H7 (cell line): ENCODE measurements at places on chromosomes 1 and 21.
A peak's percentile ranks its signal among the peaks of the same experiment; 100 is the strongest.

GRCh38 chr1:229863651-229864545 lies 203.1 kb upstream of the GALNT2 start:
- no peak for DNase-seq

DNA sequence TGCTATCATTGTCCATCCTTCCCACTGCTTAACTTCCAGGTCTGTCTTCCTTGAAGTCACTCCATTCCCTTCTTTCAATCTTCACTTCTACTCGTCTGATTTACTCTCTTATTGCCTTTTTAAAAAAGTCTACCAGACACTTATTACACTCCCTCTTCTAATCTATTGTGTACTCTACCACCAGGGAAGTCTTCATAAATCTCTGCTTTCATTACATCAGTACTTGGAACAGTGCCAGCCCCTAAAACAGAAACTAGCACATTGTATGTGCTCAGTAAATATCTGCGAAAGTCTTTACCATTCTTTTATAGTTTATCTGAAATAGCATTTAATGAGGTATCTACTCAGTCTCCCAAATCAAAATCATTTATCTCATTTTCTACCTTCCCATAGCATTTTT lies 236.4 kb downstream of the USH2A start:
- DNase-seq, result no peak

- peak; percentile 2 for DNase-seq
Observed at GRCh38 chr1:181326348-181326747, 157.0 kb upstream of the CACNA1E start.

DNA sequence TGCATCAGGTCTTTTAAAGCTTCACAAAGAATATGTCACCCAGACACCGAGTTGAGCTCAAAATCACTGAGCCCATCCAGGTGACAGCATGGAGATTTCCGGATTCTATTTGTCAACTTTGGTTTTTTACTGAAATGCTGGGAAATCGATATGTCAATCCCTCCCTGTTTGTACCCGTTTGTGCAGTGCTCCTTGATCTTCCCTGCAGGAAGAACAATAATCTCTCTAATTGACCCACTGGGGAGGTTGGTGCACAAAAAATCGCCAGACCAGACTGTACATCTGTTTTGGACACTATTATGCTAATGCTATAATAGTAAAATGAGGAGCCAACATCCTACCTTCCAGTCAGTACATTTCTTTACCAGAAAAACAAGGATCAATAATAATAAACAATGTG lies 1.8 kb downstream of the BARHL2 start:
- DNase-seq, result no peak

DNA sequence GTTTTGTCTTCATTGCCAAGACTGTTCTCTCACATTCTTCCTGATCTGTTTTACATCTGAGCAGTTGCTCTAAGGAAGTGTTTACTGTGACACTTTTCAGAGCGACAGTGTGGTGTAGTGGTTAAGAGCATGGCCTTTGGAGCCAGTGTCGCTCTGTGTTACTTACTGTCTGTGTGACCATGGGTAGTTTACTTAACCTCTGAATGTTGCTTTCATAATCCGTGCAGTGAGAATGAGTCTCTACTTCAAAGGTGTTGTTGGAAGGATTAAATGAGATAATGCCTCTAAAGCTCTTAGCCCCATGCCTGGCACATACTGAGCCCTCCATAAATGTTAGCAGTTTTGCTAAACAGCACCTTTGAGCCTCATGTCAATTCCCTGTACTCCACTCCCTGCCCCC lies 35.9 kb upstream of the ZFP69B start:
- DNase-seq, result no peak

GRCh38 chr1:218527737-218528136 lies 182.6 kb downstream of the TGFB2 start:
- no peak for DNase-seq

DNA sequence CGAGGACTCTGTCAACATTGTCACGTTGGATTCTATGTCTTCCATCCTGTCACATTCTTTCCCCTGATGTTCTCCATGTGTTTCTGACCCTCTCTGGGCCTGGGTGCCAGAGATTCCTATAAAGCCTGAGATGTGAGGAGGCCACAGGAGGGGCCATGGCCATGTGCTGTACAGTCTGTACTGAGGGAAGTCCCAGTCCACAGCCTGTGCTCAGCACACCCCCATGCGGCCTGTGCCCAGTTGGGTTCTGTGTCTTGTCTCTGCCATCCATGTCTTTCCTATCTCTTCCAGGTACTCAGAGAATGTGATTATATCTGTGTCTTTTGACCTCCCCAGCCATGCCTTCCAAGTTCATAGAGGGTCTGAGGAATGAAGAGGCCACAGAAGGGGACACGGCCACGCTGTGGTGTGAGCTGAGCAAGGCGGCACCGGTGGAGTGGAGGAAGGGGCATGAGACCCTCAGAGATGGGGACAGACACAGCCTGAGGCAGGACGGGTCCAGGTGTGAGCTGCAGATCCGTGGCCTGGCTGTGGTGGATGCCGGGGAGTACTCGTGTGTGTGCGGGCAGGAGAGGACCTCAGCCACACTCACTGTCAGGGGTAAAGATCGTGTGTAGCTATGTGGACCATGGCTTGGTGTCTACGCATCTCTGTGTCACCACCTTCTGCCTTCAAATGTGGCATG lies 86.1 kb downstream of the OBSCN start:
- no peak for DNase-seq

GRCh38 chr1:184686540-184686939 lies 68.1 kb downstream of the EDEM3 start:
- no peak for DNase-seq

DNA sequence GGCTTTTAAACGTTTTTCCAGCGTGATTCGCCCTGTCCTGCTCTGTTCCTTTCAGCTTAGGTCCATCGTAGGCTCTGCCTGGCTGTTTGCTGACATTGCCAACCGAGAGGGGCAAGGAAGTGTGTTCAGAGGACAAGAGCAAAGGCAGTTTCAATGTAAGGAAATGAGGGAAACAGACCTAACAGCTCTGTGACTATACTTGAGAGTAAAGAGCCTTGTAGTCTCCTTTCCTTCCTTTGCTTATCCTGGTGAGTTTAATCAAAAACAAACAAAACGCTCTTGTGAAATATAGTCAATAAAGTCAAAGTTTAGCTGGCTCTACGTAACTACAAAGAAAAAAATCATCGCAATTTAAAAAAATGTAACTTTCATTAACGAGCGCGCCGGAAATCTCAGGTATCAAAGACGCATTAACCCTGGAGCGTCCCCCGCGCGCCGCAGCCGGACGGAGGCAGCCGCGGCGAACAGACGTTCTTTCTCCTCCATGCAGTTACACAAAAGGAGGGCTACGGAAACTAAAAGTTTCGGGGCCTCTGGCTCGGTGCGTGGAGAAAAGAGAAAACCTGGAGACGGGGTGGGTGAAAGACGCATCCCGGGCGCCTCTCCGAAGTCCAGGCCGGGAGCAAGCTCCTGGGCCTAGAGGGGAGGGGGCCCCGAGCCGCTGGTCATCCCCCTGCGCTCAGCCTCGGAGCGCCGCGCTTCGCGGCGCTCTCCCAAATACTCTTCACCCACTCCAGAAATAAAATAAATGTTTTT lies 617 bp upstream of the ADGRL2 start:
- peak; percentile 82 for DNase-seq

DNA sequence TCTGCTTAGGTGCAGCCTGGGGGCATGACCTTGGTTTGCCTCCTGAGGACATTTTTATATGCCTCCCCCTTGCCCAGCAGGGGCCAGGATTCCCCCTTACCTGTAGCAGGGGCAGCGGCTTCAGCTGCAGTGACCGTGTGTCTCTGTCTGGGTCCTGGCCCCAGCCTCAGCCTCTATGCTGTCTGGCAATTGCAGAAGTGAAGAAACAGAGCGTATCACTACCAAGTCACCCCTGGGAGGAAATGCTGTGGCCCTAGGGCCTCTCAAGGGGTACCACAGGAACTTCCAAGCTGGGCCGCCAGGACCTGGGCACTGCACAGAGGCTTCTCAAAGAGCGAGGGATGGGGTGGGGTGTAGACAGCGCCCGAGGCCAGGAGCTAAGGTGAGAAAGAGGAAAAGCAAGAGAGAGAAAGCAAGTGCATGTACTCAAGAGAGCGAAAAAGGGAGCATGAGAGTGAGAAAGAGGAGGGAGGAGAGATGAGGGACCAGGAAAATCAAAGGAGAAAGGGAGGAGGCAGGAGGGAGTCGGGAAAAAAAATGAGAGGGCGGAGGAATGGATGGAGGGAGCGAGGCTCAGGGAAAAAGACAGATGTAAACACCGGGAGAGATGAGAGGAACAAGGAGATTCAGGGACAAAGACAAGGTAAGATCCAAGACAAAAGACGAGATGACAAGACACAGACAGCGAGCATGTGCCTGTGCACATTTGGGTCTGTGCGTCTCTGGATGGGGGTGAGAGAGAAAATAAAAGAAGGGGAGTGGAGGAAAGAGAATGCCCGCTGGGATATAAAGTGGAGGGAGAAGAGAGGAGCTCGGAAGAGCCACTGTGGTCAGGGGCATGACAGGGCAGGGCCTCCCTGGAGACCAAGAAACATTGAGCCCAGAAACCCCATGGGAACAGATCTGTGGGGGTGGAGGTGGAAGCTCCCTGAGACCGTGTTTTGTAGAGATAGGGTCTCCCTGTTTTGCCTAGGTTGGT lies at the start of gene PTAFR:
Gene PTAFR, minus strand, starts transcription at position 199 of the 979 bp plus-strand sequence. CDS start 25,669 bp downstream, outside the sequence.
- no peak for DNase-seq

DNA sequence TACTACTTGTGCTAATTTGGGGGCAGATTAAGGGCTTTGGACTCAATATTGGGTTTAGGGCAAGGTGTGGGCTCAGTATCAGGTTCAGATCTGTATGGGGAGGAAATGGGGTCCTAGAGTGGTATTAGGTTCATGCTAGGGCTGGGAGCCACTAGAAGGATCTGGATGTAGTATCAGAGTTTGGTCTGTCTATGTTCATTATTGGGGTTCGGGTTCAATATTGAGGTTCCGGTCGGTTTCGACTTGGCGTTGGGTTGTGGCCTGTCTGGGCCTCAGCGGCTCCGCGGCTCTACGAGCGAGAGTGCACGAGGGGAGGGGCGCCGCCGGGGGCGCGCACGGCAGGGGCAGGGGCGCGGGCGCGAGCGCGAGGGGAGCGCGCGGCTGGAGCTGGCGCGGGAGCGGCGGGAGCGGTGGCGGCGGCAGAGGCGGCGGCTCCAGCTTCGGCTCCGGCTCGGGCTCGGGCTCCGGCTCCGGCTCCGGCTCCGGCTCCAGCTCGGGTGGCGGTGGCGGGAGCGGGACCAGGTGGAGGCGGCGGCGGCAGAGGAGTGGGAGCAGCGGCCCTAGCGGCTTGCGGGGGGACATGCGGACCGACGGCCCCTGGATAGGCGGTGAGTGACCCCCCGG lies at the start of gene PTPRF:
Gene PTPRF, plus strand, starts transcription at position 401 of the 624 bp plus-strand sequence. CDS start 14,193 bp downstream, outside the sequence.
- DNase-seq, result peak; percentile 97

GRCh38 chr21:31566064-31566463 lies 93.4 kb upstream of the SOD1 start:
- DNase-seq, result no peak

DNA sequence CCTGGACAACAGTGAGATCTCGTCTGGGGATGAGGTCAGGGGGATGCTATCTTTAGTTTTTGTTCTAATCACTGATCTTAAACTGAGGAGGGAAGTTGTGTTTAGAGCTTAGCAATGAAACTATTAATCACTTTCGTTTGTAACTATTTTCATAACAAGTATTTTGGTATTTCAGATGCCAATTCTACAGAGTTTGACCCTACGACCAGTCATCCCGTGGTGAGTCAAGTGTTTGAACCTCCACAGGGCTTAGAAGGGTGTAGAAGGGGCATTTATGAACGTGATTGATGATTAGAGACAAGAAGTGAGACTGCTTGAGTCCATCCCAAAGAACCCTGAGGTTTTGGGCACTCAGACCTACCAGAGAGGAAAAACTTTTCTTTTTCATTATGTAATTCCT lies 15.6 kb downstream of the SLFNL1 start:
- no peak for DNase-seq
